ENCODE measurements at places on chromosomes 1 and 21. TPM values are rescaled to one million over a fixed set of nuclear protein-coding genes. Genes with fewer than 3 reads are reported as not detected.

GRCh38 chr1:119632841-119633240 is 15.2 kb downstream of the ZNF697 start:
- no peak for DNase-seq

Gene ATP5PF
- total RNA-seq: 73.9 TPM

- DNase-seq: no peak
These were observed 17.3 kb downstream of the SLAMF1 start for GRCh38 chr1:160629286-160630210.

Gene TEX38
- total RNA-seq: not detected

Gene SPATA46
- total RNA-seq: not detected

GRCh38 chr1:92411511-92411910 is 75.2 kb downstream of the GFI1 start:
- no peak for DNase-seq

Gene JTB
- total RNA-seq: 137 TPM

DNA sequence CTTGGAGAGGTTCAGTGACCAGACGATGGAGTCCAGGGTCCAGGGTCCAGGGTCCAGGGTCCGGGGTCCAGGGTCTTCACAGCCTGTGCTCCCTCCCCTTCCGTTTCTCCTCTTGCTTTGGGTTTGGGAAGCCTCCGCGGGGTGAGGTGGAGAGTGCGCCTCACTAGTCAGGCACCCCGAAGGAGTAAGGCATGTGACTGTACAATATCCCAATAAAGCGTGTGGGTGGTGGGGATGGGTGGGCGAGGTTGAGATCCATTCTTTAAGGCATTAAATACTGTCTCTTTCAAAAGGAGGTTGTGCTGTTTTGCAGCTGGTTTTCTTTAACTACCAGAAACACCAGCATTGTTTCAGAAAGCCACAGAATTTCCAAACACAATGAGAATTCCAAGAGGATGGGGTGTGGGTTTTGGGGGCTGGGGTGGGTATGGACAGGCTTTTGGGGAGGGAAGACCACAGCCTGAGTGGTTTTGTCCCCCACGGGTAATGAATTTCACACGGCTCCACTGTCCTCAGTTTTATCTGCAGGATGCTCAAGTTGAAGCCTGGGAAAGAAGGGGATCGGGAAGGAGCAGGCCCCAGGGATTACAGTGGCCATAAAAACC is 65.7 kb downstream of the KIF26B start:
- no peak for DNase-seq

DNA sequence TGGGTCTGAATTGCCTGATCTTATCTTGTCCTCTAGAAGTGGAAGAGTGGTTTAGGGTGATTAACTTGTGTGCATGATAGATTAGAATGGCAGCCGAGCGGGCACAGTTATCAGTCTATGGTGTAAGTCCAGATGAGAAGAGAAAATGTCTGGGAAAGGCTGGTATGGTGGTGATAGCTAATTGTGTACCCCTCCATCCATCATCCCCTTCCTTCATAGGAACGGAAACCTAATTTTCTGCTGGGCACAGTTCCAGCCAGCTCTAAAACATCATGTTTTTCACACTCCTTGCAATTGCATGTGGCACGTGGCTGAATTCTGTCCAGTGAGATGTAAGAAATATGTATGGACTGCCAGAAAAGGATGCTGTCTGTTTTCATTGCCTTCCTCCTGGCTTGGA is 40.9 kb upstream of the ZP4 start:
- DNase-seq: no peak

DNA sequence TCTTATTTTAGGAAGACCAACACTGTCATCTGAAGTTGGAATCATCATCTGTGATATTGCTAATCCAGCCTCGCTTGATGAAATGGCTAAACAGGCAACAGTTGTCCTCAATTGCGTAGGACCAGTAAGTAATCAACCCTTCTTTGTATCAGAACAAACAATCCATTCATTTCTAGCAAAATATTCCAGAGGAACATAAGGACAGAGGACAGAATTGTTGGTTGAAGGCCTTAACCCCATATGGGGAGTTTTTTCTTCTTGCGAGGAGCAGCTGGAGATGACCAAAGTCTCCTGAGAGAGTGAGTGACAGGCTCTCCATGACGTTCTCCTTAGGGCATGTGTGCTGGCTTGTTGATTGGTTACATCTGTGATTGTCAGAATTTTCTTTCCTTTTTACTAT is 2.7 kb downstream of the SCCPDH start:
- no peak for DNase-seq

- no peak for DNase-seq
These were observed 86.7 kb downstream of the PEX14 start for GRCh38 chr1:10561497-10561896.

Gene FLG2
- total RNA-seq: not detected

GRCh38 chr1:28508435-28508754 is 2.6 kb downstream of the RCC1 start:
- no peak for DNase-seq

- DNase-seq: no peak
These were observed 1.3 kb downstream of the GORAB start for GRCh38 chr1:170533298-170533697.

All from activated B cell treated with CpG ODN at 0.5 μM for 24 hours (primary cell).